ENCODE measurements at places on chromosomes 1 and 21.
A peak's percentile ranks its signal among the peaks of the same experiment; 100 is the strongest.

- H3K27ac ChIP-seq: peak overlapping the region; percentile 26
- DNase-seq: peak; percentile 47
- no peaks in the 10 kb centered on the region for H3K27me3 ChIP-seq
- H3K36me3 ChIP-seq: no peaks in the 10 kb centered on the region
- peaks cover 54% of the 10 kb centered on the region for H3K4me1 ChIP-seq
Measured at GRCh38 chr1:27366113-27366410, 699 bp downstream of the MAP3K6 start.

GRCh38 chr1:91787919-91788318 lies 98.0 kb downstream of the TGFBR3 start:
- peaks cover 31% of the 10 kb centered on the region for H3K36me3 ChIP-seq
- DNase-seq: no peak
- no peaks in the 10 kb centered on the region for H3K27me3 ChIP-seq
- peaks cover 45% of the 10 kb centered on the region for H3K4me1 ChIP-seq
- H3K4me3 ChIP-seq: no peak overlapping the region

DNA sequence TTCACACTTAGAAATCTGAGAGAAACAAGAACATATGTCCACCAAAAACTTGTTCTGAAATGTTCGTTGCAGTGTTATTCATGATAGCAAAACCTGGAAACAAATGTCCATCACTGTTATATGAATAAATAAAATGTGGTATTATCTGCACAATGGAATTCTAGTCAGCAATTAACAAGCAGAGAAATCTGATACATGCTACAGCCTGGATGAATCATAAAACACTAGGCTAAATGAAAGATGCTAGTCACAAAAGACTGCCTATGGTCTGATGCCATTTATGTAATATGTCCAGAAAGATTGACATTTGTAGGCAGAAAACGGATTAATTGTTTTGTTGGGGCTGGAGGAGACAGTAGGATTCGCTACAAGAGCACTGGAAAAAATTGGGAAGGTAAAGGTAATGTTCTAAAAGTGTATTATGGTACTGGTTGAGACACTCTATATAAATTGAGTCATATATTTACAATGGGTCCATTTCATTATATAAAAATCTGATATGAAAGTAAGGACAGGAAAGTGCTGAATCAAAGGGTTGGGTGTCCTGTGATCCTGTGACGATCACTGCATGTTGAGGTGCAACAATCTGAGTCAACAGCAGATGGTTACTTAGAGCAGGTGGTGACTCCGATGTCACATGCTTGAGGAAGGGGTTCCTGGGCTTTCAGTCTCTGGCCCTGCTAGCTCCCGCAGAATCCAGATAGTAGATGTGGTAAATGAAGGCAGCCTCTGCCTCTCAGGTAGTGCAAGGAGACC lies 102.1 kb upstream of the NBPF4 start:
- H3K27me3 ChIP-seq: no peaks in the 10 kb centered on the region
- DNase-seq: no peak
- H3K27ac ChIP-seq: no peak overlapping the region
- H3K4me3 ChIP-seq: no peak overlapping the region

- no peak overlapping the region for H3K4me3 ChIP-seq
- DNase-seq: no peak
- H3K27ac ChIP-seq: no peak overlapping the region
- H3K27me3 ChIP-seq: no peaks in the 10 kb centered on the region
- H3K36me3 ChIP-seq: no peaks in the 10 kb centered on the region
- peaks cover 37% of the 10 kb centered on the region for H3K4me1 ChIP-seq
Measured at GRCh38 chr1:6287029-6287428, 26.1 kb upstream of the GPR153 start.

DNA sequence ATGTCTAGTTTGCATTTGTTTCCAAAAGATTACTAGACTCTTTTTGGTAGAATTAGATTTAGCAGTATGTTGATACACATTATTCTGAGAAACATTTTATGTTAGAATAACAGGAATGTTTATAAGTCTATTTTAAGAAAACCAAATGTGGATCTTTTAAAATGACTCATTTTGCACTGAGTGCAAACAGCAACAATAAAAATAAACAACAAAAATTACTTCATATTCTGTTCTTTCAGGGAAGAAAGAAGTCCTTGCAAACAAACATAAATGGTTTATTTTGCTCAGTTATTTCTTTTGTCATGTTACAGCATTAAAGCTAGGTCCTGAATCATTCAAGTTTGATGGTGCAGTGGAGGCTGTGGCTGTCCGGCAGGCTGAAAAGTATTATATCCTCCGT lies 106.8 kb upstream of the TENT5C start:
- peaks cover 39% of the 10 kb centered on the region for H3K36me3 ChIP-seq
- no peaks in the 10 kb centered on the region for H3K4me1 ChIP-seq
- H3K4me3 ChIP-seq: no peak overlapping the region

GRCh38 chr1:37596182-37596667 lies 488 bp upstream of the GNL2 start:
- no peaks in the 10 kb centered on the region for H3K27me3 ChIP-seq
- H3K27ac ChIP-seq: peak overlapping the region; percentile 94
- DNase-seq: no peak
- H3K4me1 ChIP-seq: peaks cover 18% of the 10 kb centered on the region
- peak overlapping the region; percentile 87 for H3K4me3 ChIP-seq

GRCh38 chr1:102032534-102032933 lies 35.8 kb upstream of the OLFM3 start:
- no peak overlapping the region for H3K4me3 ChIP-seq
- H3K27ac ChIP-seq: no peak overlapping the region
- no peak for DNase-seq

DNA sequence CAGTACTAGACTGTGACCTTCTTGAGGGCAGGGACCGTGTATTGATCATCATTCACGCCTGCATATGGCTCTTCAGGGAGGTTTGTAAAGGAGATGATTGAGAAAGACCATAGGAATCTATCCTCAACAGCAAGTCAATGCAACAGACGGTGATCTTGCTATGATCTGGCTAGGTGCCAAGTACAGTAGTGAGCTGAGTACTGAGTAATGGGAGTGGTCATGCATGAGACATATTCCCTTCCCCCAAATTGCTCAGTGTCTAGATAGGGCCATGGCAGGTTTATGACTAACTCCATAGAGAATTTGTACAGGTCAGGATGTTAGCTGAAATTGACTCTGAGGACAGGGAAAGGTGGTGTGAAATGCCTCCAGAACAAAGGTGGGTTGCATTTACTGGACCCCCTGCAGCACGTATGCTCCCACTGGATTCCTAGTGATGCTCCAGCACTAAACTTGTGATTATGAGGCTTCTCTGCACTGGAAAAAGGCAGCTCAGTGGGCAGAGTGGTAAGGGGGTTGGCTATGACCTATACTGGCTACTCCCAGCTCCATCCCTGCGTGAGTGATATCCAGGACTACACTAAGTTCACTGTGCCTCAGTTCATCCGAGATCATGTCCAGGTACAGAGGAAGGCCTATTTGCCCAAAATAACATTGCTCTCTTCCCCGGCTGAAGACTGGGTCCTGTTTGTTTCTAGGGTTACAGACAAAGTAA lies 37.2 kb downstream of the KCNJ6 start:
- no peak overlapping the region for H3K27ac ChIP-seq
- no peaks in the 10 kb centered on the region for H3K4me1 ChIP-seq
- DNase-seq: no peak
- no peak overlapping the region for H3K4me3 ChIP-seq

- no peak overlapping the region for H3K27ac ChIP-seq
- H3K4me1 ChIP-seq: peaks cover 21% of the 10 kb centered on the region
- no peaks in the 10 kb centered on the region for H3K36me3 ChIP-seq
- no peaks in the 10 kb centered on the region for H3K27me3 ChIP-seq
Measured at GRCh38 chr1:228798548-228798947, 63.3 kb downstream of the RHOU start.

- no peaks in the 10 kb centered on the region for H3K27me3 ChIP-seq
- no peaks in the 10 kb centered on the region for H3K36me3 ChIP-seq
- no peaks in the 10 kb centered on the region for H3K4me1 ChIP-seq
Measured at GRCh38 chr1:193310564-193310963, 124.2 kb upstream of the B3GALT2 start.

- H3K4me1 ChIP-seq: peaks cover 39% of the 10 kb centered on the region
- no peak overlapping the region for H3K4me3 ChIP-seq
- no peak for DNase-seq
- H3K27ac ChIP-seq: no peak overlapping the region
- no peaks in the 10 kb centered on the region for H3K36me3 ChIP-seq
Measured at GRCh38 chr1:180235502-180236239, 5.6 kb downstream of the LHX4 start.

DNA sequence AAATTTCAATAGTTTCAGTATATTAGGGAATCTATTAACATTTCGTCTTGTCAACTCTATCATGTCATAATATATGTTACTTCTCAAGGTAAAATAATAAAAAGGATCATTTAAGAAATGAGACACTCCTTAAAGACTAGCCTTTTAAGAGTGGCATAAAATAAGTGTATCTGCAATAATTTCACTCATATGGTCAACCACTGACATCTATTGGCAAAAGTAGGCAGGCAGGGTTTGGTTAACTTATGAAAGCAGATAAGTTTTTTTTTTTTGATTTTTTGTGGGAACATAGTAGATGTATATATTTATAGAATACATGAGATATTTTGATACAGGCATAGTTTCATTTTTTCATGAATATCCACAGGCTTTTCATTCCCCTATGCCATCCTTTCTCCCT lies 5.5 kb upstream of the RGS21 start:
- no peaks in the 10 kb centered on the region for H3K4me1 ChIP-seq
- no peak overlapping the region for H3K27ac ChIP-seq
- no peaks in the 10 kb centered on the region for H3K27me3 ChIP-seq
- H3K36me3 ChIP-seq: no peaks in the 10 kb centered on the region
- DNase-seq: no peak

- H3K27me3 ChIP-seq: no peaks in the 10 kb centered on the region
- H3K36me3 ChIP-seq: no peaks in the 10 kb centered on the region
- no peaks in the 10 kb centered on the region for H3K4me1 ChIP-seq
- DNase-seq: peak; percentile 18
Measured at GRCh38 chr1:211843018-211843417, 12.5 kb upstream of the LPGAT1 start.

DNA sequence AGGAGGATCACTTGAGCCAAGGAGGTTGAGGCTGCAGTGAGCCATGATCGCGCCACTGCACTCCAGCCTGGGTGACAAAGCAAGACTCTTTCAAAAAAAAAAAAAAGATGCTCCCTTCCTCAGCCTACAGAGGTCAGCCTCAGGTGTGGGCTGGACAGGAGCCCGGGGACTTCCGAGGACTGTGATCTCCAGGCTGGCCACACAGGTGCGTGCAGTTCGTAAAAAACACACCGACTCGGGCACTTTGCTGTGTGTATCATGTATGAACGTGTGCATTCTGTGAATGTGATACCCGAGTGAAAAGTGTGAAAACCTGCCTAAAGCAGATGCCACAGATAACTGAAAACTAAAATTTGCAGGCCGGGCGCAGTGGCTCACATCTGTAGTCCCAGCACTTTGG lies 8.4 kb upstream of the CCDC27 start:
- no peak for DNase-seq
- peaks cover 17% of the 10 kb centered on the region for H3K4me1 ChIP-seq
- no peaks in the 10 kb centered on the region for H3K27me3 ChIP-seq

DNA sequence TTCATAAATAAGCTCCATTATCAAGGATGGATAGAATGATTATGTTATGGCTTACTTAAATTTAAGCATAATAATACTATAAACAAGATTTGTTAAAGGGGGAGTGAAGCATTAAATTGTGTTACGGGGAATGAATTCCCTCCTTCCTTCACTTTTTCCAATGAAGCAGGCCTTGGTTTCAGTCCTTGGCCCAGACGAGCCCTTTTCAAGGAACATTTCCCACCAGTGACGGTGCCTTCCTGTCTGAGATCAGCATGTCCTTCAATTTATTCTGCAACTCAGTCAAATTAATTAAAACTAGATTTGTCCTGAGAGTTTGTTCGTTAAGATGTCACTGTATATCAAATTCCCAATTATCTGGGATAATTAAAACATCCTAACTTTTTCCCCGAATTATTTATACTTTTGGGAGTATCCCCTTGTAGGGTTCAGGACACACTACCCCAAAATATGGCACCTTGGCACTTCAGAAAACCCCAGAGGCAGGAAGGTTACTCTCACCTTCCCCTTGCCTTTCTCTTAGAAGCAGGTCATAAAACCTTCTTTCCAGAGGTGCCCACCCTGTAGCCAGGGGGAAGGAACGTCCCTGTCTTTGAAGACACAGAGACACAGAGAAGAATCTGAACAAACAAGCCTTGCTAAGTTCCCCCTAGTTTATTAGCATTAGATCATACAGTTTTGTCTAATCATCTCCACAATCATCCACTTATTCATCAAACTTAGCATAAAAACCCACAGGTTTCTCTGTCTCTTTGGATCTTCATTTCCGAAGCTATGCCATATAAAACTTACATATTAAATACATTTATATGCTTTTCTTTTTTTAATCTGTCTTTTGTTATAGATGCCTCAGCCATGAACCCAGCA lies 86.2 kb upstream of the ARHGAP29 start:
- no peaks in the 10 kb centered on the region for H3K36me3 ChIP-seq

GRCh38 chr1:909861-910310 lies 13.8 kb upstream of the SAMD11 start:
- peak; percentile 13 for DNase-seq
- H3K4me1 ChIP-seq: peaks cover 8% of the 10 kb centered on the region
- no peak overlapping the region for H3K27ac ChIP-seq

GRCh38 chr1:20141466-20141865 lies 2.3 kb downstream of the PLA2G2F start:
- H3K27ac ChIP-seq: no peak overlapping the region
- no peak overlapping the region for H3K4me3 ChIP-seq
- H3K27me3 ChIP-seq: no peaks in the 10 kb centered on the region

DNA sequence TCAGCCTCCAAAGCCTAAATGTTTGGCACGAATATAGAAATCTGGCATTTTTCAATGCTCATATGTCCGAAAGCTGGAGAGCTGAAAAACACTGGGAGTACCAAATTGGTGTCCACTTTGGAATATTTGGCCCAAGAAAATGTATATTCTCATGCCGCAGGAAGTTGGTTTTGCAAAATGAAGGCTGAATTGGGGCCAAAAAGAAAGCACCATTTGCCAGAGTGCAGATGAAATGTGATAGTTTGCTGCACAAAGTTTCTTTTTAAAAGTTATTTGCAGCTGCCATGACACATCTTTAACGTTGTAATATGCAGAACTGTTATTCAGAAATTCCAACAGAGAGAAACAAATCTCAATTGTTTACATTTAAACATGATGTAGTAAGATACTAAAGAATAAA lies 124.2 kb upstream of the LYPLAL1 start:
- H3K27ac ChIP-seq: no peak overlapping the region
- no peaks in the 10 kb centered on the region for H3K4me1 ChIP-seq
- no peak for DNase-seq
- H3K4me3 ChIP-seq: no peak overlapping the region
- H3K36me3 ChIP-seq: no peaks in the 10 kb centered on the region

Data from natural killer cell (primary cell).